Cardiac fibroblast (primary cell): ENCODE measurements at places on chromosomes 3 and 15.

- DNase-seq, result peak; percentile 27
Observed at GRCh38 chr15:44394062-44394461, 33.4 kb upstream of the CTDSPL2 start.

- no peak for DNase-seq
Observed at GRCh38 chr3:161051856-161052255, 53.3 kb downstream of the B3GALNT1 start.

GRCh38 chr15:68335251-68335650 lies 57.7 kb downstream of the FEM1B start:
- DNase-seq, result no peak

- no peak for DNase-seq
Observed at GRCh38 chr3:13670292-13670691, 121.4 kb downstream of the FBLN2 start.

- no peak for DNase-seq
Observed at GRCh38 chr3:168070919-168071318, 24.8 kb downstream of the GOLIM4 start.

GRCh38 chr15:64143276-64143675 lies 8.3 kb upstream of the SNX22 start:
- DNase-seq, result no peak

DNA sequence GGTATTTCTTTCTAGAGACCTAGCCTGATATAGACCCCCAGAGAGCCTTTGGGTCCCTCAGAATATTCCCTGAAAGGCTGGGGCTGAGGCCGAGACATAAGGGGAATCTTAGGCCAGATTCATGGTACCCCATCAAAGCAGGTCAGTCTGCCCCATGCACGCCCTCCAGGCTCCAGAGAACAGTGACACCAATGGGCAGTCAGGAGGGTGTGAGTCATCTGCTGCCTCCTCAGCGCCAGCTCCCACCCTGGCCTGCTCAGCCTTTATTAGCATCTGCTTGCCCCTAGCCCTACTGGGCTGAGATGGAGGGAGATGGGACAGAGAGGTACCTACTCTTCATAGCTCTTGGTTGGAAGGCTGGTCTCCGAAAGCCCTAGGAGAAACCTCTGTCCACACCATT lies 14.3 kb upstream of the CAMKV start:
- DNase-seq, result no peak

GRCh38 chr3:140403608-140404007 lies 274.3 kb upstream of the TRIM42 start:
- DNase-seq, result no peak

GRCh38 chr3:77392181-77392580 lies 352.3 kb downstream of the ROBO2 start:
- no peak for DNase-seq

GRCh38 chr3:189232790-189233189 lies 61.0 kb downstream of the TPRG1 start:
- no peak for DNase-seq

- DNase-seq, result peak; percentile 38
Observed at GRCh38 chr15:39361497-39361896, 219.4 kb upstream of the THBS1 start.

DNA sequence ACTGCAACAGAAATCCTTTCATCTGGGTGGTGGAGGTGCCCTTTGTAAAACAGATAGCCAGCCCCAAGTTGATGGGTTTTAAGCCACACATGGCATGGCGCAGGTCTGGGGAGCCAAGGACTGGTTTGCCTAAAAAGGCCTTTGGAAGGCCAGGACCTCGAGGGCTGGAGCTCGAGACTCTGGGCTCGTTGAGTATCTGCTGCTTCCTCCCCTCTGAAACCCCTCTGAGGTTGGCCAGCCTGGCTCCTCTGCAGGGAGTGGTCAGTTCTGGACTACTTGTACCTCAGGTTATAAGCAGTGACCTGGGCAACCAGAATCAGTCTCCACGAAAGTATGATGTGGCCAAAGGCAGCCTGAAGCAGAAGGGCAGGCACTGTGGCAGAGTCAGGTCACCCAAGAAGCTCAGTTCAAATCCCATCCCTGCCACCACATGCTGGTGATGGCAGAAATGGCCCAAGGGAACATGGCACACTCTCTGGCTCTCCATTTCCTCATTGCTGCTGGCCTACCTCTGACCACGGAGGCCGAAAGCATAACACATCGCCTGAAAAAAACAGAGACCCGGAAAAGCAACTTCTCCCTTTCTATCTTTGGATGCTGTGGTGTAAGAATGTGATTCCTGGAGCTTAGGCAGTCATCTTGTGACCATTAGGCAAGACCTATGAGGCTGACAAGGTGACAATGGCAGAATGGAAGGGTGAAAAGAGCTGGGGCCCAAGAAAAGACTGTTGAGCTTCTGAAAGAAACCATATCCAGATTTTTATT lies 51.2 kb downstream of the WNT7A start:
- no peak for DNase-seq

DNA sequence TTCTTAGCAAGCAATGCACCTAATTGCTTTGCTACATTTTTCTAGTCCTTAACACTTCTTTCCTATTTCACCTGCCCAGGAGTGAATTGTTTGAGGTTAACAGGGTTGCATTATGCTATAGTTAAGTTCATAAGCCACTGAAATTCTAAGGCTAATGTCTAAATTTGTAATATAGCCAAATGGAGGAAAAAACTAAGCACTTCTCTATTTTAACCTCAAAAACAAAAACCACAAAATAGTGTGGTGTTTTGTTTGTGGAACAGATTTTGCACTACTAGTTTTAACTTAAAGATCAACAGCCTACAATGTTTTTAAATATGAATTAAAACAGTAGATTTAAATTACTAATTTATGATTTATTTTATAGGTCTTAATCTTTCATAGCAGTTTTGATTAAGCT lies 5.5 kb downstream of the ATOSA start:
- no peak for DNase-seq

GRCh38 chr15:43974852-43975251 lies 148.1 kb downstream of the WDR76 start:
- no peak for DNase-seq

DNA sequence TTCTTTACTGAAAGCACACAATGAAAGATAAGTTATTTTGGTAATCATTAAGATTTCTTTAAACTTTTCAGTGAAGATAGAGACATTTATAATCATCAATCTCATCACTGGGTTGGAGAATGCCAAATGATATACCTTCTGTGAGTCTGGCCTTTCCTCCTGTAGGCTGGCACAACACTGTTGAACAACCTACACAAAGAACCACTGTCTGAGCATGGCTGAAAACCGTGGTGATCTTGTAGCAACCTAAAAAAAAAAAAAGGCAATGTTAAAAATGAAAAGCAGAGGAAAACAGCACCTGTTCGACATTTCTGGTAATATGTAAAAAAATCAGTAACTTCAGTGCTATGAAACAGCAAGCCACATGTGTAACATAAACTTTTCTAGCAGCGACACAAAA lies 1.8 kb downstream of the RPS27L start:
- DNase-seq, result no peak

DNA sequence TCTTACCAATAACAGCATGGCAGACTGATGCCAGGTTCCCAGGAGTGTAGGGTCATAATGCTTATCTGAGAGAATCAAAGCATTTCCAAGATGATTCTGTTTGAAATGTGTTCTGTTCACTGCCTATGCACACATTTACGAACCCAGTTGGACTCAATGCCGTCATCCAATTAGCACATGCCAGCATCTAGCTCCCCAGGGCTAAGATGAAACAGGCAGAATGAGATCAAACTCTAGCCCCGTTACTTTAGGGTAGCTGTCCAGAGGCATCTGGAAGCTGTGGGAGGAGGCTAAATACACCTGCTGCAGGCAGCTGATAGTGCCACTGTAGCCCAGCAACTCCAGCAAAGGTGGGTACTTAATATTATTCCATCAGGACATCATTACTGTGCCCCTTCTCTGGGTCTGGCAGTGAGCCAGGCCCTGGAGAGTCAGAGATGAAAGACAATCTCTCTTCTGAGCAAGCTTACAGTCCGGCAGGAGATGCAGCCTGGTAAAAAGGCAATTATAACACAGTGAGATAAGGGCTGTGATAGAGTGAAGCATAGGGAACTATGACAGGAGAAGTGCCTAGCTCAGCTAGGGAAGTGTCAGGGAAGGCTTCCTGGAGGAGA lies 156.4 kb upstream of the PPP2R3A start:
- DNase-seq, result no peak

GRCh38 chr3:126696701-126697267 lies 7.3 kb upstream of the CHCHD6 start:
- DNase-seq, result no peak

GRCh38 chr3:47347217-47347801 lies 33.5 kb upstream of the PTPN23 start:
- DNase-seq, result peak; percentile 71

- peak; percentile 81 for DNase-seq
Observed at GRCh38 chr3:172856795-172857742, 106.5 kb downstream of the ECT2 start.

- no peak for DNase-seq
Observed at GRCh38 chr3:43792904-43793303, 102.2 kb downstream of the ABHD5 start.

DNA sequence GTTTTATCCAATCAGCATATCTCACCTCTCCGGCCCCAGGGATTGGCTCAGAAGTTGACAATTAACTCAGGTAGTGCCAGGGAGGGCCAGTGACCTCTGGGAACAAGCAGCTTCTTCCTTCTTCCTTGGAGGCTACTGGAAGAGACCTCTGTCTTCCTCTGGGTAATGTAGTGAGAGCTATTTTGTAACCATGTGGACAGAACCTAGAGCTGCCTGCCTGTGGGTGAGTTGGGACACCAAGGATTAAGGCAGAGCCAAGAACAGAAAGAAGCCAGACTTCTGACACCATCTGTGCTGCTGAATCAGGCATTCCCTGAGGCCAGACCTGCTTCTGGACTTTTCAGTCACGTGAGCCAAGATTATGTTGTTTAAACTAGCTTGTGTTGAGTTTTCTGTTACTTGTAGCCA lies 5.9 kb upstream of the NDUFAF1 start:
- DNase-seq, result peak; percentile 34

GRCh38 chr15:28944696-28945300 lies 59.0 kb downstream of the APBA2 start:
- DNase-seq, result no peak

GRCh38 chr15:37882640-37883039 lies 51.8 kb upstream of the TMCO5A start:
- DNase-seq, result no peak

DNA sequence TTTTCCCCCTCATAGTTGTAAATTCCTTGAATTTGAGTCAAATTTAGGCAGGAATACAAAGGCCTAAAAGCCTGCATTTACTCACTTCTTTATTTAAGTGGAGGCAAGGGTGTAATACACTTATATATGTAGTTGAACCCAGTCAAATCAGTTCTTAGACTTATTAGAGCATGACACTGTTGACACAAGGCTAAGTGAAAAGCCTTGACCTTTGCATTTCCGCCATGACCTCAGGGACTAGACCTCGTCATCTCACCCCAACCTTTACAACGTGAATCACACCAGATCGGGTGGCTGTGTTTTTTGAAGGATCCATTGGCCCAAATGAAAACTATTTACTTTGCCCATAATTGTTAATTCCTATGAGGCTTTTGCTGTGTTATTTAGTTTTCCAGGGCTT lies 774.4 kb downstream of the ROBO1 start:
- DNase-seq, result no peak

DNA sequence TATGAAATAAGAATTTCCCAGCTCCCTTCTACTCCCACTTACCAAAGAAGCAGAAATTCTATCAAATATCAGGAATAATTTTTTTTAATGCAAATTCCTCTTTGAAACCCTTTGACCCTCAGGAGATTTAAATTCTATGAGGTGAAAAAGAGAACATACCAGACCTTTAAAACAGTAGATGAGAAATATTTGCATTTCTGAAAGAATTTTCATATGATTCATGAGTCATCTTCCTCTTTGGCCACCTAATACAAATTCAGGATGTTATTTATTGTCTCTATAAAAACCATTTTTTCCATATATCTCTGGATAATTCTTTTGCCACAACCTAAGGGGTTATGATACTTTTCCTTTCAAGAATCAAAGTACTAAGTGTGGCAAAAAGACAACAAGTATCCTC lies 67.3 kb upstream of the ST3GAL6 start:
- DNase-seq, result peak; percentile 40

- DNase-seq, result peak; percentile 13
Observed at GRCh38 chr15:31111091-31111647, 9.6 kb upstream of the TRPM1 start.

DNA sequence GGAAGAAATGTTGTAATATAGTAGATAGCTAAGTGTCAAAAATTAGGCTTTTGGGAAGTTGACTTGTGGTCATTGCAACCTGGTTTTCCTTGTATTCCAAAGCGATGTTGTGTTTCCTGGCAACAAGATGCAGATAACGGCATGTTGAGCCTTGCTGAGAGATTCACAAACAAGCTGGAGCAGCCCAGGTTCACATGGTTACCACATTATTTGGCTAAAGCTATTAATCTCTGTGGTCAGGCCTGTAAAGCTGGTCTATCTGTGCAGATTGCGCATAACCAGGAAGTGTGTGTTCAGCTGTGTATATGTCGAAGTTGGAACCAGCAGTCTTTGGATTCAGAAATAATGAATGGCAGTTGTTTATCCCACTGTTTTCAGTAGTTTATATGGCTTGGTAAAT lies 6.6 kb downstream of the TIPARP start:
- DNase-seq, result peak; percentile 92

DNA sequence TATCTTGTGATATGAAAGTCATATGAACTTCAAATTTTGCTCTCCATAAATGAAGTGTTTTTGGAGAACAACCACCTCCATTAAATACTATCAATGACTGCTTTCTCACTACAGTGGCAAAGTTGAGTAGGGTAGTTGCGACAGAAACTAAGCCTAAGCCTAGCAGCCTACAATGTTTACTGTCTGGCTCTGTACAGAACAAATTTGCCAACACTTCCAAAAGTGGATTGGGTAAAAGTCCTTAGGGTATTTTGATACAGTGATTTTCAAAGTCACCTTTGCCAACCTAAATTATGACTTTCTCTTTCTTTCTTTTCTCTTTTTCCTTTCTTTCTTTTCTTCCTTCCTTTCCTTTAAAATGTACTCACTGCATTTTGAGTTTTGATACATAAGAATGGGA lies 142.6 kb downstream of the PLCL2 start:
- DNase-seq, result no peak

DNA sequence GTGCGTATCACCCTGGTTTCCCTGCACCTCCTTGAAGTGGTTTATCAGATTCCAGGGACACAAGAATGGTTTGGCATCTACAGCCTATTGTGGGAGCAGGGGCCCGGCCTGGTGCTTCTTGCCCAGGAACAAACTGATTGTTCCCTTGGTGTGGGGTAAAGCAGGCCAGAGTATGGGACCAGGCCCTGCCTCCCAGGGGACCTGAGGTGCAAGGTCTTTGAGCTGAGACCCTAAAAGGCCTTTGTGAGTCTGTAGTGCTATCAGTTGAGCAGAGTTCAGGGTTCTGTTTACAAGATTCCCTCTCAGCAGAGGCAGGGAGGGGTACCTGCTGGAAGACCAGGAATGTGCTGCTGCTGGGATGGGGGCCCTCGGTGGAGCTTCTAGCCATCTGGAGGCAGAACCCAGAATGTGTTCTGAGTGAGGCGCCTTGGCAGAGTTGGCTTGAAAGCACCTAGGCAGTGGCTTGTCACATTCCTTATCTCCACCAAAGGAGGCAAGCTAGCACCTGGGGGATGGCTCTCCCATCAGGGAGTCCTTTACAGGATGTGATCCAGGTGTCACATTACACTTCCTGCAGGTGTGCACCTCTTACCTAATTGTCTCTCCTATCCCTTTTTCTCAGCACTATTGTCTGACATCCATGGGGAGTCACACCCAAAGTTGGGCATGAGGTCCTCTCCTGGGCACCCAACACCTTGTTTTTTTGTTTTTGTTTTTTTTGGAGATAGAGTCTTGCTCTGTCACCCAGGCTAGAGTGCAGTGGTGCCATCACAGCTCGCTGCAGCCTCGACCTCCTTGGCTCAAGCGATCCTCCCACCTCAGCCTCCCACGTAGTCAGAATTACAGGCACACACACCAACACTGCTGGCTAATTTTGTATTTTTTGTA lies 13.1 kb downstream of the FLNB start:
- DNase-seq, result no peak
